CD4-positive, alpha-beta T cell treated with Interferon gamma for 1 hour (primary cell): ENCODE measurements at places on chromosomes 3 and 15.

DNA sequence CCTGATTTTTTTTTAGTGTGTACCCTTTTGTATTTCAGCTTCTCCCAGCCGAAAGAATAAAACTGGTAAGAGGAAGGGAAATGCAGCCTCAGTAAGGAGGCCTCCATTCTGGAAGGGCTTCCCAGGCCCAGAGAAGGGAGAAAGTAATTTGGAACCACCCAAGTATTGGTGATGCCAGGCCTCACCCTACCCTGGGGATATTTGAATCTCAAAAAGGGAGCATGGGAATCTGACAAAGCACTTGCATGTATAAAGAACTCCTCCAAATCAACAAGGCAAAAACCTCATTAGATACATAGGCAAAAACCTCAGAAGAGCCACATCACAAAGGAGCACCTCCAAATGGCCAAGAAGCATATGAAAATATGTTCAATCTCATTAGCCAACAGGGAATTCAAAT is 68.8 kb upstream of the GLCE start:
- DNase-seq = no peak

DNA sequence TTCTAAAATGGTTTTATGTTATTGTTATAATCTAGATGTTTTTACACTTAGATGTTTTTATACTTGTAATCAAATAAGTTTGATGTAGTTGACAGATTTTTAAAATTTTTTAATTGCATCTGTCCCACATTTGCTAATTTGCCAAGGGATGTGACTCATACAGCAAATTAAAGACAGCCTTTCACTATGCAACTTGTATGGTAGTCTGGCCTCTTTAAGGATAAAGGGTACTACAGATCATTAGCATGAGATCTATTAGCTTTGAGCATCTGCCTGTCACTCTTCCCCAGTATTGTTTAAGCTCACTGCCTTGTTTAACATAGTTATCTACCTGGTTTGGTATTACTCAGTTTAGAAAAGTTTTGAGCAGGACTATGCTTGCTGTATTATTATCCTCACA is 83.0 kb downstream of the NPTN start:
- DNase-seq = no peak

DNA sequence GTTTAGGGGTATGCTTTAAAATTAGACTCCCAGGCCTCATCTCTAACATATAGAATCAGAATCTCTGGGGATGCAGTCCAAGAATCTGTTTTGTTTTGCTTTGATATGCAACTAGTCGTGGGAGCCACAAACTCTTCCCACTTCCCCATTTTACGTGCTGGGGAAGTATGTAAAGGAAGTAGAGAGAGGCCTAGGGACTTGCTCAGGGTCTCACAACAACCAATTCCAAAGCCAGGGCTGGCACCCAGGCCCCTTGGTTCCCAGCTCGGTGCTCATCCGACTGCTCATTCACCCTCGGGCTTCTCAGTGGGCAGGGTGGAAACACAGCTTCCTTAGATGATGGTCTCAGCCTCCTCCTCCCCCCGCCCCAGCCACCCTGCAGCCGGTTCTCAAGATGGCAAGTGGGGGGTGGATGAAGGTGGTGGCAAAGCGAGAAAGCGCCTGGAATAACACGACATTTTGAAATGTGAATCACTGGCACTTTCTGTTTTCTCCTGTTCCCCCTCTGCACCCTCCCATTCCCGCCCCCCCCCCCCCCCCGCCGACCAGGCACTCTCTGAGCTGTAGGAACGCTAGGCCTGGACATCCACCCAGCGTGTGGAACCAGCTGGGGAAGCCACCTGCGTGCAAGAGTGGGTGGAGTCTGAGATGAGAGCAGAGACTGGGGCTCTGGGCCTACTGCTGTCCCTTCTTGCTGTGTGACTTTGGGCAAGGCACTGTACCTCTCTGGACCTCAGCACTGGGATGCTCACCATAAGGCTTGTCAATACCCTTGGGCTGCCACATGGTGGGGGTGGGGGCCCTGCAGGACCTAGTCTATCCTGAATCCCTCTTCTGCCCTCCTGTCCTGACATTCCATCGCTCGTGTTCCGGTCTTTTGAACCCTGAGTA is 214.5 kb downstream of the RPLP1 start:
- DNase-seq = peak; percentile 26

DNA sequence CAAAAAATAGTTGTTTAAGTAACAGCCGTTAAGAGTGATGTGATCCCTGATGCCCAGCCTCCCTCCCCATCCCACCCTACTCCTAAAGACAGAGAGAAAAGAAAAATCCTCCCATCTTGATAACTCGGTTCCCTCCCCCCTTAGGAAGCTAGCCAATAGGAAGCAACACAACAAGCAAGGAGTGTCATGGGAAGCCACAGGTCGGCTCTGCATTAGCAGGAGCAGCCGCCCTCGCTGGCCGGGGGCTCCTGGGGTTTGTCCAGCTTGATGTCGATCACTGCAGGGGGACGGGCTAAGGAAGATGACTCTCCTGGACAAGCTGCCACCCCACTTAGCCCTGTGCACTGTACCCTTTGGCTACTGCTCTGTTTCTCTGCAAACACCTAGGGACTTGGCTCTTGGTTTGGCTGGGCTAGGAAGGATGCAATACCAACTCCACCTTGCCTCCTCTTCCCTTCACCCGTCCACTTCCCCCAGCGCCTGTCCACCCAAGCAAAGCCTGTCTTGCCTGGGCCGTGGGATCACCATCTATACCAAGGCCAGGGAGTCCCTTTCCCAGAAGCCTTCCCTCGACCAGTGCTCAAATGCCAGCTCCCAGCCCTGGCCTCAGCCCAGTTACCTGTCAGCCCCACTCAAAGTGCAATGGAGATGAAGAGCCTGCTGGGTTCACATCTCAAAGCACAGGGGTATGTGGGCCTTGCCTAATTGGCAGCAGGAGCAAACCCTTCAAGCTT is 23.1 kb downstream of the SRPRB start:
- DNase-seq = no peak

- DNase-seq = no peak
Measured at GRCh38 chr3:63963496-63963895, 51.3 kb upstream of the SCAANT1 start.

DNA sequence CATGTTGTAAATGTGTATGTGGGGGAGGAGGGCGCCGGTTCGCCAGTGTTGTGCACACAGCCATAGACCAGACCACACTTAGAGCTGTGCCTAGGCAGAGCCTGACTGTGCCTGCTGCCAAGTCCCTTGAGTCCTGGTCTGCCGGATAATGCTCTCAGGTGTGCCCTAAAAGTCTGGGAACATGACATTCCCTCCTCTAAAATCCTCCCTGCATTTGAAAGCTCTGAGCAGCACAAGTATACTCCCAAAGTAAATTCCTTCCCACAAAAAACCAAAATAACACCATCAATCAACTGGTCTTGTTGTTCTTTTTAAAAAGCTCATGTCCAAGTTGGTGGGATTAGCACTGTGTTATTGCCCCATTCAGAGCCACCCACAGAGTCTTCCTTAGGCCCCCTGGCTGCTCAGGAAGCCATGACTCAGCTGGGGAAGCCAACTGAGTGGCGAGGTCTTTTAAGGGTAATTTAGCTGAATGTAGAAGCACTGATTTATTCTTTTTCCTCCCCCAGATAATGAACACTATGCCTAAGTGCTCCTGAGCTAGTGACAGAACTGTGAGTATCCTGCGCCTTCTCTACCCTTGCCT is 147.8 kb upstream of the MCTP2 start:
- no peak for DNase-seq

- DNase-seq = no peak
Measured at GRCh38 chr3:169980055-169980454, 13.4 kb downstream of the SEC62 start.

GRCh38 chr3:58874248-58874741 is 175.5 kb downstream of the CFAP20DC start:
- no peak for DNase-seq

DNA sequence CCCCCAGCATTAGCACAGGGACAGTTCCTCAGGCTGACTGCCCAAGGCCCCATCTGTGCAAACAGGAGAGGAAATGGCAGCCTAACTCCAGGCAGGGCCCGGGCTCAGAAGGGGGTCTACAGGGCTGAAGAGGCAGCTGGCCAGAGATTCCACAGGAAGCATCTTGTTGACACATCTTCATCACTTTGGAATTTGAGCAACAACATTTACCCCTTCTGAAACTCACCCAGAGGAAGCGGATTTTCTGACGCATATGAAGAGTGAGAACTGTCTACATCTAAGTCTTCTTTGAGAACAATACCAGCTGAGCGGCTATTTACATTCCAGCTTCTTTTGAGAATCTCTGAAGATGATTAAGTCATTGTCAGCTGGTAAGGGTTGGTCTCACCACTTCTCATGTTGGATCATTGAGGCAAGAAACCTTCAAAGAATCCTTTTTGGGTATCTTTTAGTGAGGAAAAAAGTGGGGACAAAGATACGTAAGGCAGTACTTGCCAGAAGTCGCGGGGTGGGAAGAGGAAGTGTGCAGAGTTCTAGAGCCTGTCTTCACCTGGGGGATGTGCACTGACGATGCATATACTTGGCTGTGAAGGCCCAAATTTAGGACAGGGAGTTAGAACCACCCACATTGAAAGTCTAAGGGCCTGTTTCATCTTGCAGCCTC is 25.4 kb upstream of the SRP14 start:
- no peak for DNase-seq

DNA sequence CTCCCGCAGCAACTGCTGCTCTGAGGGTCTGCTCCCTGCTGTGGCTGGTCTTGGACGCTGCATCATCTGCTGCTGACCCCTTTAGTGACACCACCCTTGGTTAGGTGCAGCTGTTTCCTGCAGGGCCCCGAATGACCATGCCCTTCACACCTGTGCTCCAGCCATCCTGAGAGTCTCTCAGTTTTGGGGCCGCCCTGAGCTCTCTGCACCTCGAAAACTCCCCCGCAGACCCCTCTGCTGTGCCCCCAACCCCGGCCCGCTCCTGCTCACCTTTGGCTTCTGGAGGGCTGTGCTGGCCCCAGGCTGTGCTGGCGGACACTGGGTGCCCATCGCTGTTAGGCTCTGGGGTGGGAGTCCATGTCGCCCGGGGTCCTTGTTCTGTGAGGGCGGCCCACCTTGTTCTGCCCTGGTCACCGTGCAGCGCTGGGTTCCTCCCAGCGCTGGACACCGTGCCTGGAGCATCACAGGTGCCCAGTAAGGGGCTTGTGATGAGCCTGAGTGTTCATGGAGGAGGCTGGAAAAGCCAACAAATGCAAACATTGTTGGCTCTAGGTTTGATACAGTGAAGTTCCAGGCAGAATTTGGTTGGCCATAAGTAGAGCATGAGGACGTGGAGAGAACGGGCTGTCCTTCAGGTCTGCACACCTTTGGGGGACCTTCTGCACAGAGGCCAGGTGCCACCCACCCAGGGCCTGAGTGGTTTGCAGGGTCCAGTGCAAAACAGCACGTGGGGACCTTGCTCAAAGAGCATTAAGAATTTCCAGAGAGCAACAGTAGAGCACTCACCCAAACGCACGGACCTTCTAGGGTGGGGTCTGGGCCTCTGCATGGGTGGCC is 12.3 kb downstream of the ABTB1 start:
- no peak for DNase-seq

DNA sequence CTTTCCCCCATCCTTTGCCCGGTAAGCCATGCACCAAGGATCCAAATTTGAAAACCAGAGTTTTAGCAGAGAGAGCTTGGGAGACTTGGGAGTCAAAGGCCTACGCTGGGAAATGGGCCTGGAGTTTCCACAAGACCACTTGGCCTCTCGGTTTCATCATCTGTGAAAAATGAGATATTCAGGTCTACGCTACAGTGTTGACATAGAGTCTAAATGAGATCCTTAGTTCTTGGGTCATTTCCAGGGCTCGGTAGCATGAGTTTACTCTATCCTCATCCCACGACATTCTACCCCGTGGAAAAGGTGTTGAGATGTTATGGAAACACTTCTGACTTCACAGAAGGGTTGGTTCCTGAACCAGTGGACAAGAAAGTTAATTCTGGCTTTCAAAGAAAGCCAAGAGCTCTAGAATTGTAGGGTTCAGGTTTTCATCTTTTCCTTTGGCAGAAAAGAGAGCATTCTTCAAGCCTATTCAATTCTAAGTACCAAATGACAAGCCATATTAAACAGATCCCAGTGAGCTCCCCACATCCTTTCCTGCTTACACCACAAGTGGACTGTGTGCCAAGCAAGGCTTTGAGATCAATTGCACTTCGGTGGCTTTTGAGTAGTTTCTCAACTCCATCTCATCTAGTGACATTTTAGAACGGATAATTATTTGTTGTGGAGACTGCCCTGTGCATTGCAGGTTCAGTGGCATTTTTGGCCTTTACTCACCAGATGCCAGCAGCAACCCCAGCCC is 219.7 kb downstream of the SLCO3A1 start:
- DNase-seq = no peak

GRCh38 chr3:111509308-111509707 is 32.7 kb upstream of the CD96 start:
- no peak for DNase-seq

- DNase-seq = no peak
Measured at GRCh38 chr3:117518364-117518763, 808.8 kb downstream of the TUSC7 start.

DNA sequence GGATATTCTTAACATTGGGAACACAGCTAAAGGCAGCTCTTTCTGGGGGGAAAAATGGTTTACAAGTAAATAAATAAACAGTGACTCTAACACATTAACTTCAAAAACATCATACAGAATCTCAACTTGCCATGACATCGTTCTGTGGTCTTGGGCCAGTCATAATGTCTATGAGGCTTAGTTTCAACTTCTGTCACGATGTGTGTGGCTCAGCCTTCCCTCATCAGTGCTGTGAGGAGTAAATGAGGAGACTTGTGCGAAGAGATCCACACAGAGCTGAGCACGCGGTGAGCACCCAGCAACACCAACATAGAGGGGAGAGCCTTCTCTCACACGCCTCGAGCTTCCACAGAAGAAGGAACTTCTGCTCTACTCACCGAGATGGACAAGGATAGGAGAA is 49.0 kb downstream of the DZIP1L start:
- DNase-seq = no peak

GRCh38 chr15:32994810-32995424 is 199.6 kb downstream of the FMN1 start:
- no peak for DNase-seq

DNA sequence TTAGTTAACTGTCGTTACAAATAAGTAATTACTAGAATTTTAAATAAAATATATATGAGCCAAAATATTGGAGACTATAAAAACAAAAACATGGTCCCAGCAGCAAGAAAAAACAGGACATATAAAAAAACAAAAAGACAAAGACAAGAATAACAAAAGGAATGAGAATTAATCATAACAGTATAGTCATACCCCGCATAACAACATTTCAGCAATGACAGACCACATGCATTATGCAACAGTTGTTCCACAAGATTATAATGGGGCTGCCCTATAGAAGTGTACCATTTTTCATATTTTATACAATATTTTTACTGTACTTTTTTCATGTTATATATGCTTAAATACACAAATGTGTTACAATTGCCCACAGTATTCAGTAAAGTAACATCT is 5.6 kb downstream of the HLTF start:
- DNase-seq = no peak

GRCh38 chr3:52085681-52086282 is 29.4 kb upstream of the DUSP7 start:
- no peak for DNase-seq

GRCh38 chr15:74769463-74770025 is 12.3 kb upstream of the CSK start:
- DNase-seq = no peak
